Left lung (tissue), 14 donors: ENCODE measurements at places on chromosomes 7 and 10.
A peak's percentile ranks its signal among the peaks of the same experiment; 100 is the strongest.

DNA sequence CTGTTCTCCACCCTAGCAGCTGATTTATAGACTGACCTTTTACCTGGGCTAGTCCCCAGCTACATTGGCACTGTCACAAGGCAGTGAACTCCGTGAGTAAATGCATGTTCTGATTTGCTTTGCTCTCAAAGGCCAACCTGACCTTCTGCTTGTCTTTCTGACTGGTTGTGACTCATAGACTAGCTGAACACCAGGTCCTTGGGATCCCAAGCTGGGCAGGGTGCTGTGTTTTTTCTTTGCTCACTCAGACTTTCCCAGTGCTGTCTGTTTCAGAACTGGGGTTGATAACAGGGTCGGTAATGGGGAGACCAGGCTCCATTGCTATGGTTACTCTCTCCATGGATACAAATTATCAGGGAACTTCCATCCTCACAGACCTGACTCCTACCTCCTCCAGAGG, 35.0 kb downstream of the EVX1 start:
- no peak for DNase-seq

DNA sequence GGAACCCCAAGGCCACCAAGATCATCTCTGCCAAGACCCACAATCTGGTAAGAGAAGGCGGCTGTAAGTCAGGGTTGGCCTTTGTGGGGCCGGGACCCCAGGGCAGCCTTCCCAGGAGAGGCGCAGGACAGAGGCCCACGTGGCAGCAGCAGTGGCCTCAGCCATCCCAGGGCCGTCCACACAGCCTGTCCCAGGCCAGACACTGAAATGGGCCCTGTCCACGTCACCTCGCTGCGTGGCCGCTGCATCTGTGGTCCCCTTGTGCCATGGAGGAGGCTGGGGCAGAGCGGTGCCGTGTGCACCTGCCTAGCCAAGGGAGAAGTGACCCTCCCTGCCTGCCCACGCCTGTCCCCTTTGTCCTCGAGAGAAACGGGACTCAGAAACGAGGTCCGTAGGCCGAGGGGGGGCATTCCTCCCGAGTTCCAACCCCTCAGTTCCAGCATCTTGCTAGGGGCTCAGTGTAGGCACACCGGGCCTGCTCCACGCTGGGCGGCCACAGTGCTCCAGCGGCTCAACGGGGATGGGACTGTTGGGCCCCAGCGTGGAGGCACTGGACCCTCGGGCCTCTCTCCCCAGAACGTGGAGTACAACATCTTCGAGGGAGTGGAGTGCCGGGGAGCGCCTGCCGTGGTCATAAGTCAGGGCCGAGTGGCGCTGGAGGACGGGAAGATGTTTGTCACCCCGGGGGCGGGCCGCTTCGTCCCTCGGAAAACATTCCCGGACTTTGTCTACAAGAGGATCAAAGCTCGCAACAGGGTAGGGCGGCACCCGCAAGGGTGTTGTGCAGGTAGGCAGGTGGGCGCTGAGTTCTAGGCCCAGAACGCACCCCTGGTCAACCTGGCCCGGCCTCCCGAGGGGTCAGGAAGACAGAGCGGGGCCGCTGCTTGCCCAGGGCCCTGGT, 15.6 kb downstream of the DPYSL4 start:
- DNase-seq: peak; percentile 76

- DNase-seq: no peak
Observed at GRCh38 chr10:34179280-34179679, 635.8 kb downstream of the PARD3 start.

DNA sequence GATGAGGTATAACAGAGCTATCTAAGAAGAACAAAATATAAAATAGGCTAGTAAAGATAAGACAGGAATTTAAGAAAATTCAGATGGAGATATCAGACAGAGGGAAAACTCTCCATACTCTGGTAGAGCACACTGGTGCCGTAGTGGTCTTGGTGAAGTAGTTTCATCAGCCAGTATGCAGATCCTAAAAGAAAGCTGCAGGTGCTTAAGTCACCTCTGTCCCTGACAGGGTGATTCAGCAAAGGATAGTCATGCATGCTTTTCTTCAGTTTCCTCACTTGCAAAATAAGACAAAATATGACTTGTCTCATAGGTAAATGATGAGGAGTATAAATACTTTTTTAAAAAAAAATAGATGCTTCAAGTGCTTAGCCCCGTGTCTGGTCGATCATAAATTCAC, 794.9 kb downstream of the TNS3 start:
- DNase-seq: no peak

- no peak for DNase-seq
Observed at GRCh38 chr7:917255-918117, 37.0 kb downstream of the ADAP1 start.

DNA sequence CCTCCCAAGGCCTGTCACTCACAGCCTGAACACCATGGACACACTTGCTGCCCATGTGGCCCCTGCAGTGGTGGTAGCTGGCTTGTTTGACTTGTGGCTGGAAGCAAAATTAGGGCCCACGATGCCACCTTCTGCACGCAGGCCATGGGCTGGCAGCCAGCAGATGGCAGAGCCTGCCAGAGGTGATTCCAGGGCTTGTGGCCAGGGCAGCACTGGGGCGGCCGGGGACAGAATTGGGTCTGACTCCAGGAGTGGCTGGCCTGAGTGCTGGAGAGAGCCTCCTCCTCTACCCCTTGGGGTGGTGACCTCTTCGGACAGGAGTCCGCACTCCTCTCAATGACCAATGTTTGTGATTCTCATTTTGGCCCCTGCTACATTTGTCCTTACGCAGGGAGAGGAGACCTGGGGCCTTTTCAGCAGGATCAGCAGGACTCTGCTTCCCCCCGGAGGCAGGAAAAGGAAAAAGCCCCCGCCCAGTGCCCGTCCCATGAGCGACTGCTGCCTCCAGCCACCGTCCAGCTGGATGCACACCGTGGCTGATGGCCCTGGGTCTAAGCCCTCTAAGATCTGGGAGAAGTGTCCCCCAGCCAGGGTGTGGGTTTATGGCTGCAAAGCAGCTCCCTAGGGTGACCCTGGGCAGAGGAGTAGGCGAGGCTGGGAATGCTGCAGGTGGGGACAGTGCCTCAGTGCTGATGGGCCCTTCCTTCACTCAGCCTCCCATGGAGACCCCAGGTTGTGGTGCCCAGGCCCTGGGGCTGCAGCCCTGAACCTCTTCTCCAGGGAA, 26.5 kb downstream of the DNAJB12 start:
- peak; percentile 74 for DNase-seq

DNA sequence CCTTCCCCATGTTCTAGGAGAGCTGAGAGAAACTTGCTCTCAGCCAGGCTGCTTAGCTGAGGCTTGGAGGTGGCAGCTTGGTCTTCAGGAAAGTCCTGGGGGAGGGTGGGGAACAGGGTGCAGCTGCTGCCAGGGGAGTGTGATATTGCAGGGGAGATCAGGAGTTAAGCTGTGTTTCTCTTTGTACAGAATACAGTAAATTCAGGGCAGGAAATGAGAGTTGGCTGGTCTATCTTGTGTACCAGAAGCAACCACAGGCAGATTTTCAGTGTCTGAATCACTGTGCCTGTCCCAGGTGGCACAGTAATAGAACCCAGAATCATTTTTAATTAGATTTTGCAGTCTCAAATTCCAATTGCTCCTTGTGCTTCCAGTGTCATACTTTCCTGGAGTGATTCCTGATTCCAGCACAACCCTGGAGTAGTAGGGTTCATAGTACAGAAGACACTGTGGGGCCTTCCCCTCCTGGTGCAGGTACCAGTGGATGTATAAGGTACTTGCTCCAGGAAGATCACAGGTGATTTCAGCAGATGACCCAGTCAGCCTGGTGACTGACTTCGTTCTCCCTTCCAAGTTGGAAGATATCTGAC, 94.0 kb upstream of the TARP start:
- no peak for DNase-seq

- DNase-seq: peak; percentile 42
Observed at GRCh38 chr10:101095550-101096213, 33.9 kb downstream of the KAZALD1 start.
